ENCODE measurements at places on chromosomes 6 and 20.

GRCh38 chr6:33344701-33345697 is 27.5 kb upstream of the ZBTB22 start:
- peak; percentile 47 for DNase-seq

DNA sequence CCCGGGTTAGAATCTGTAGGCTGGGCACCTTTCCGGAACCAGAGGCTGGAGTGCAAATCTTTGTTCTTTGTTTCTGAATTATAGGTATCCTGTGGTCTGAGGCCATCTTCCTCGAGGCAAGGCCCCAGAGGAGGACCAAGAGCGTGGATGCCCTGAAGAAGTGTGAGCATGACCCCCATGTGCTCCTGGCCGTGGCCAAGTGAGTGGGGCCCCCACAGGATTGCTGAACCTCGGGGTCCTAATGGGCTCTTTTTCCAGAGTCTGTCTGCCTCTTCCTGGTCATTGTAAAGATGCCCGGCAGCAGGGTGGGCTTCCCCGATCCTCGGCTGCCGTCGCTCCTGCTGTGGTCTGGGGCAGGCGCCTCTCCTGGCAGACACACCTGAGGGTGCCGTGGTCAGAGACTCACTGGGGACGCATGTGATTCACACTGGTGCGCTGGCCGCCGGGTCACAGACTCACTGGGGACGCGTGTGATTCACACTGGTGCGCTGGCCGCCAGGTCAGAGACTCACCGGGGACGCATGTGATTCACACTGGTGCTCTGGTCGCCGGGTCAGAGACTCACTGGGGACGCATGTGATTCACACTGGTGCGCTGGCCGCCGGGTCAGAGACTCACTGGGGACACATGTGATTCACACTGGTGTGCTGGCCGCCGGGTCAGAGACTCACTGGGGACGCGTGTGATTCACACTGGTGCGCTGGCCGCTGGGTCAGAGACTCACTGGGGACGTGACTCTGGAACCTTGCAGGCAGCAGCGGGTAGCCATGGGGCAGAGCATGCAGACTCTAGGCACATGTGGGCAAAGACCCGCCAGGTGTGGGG is 6.5 kb upstream of the C20orf204 start:
- no peak for DNase-seq

DNA sequence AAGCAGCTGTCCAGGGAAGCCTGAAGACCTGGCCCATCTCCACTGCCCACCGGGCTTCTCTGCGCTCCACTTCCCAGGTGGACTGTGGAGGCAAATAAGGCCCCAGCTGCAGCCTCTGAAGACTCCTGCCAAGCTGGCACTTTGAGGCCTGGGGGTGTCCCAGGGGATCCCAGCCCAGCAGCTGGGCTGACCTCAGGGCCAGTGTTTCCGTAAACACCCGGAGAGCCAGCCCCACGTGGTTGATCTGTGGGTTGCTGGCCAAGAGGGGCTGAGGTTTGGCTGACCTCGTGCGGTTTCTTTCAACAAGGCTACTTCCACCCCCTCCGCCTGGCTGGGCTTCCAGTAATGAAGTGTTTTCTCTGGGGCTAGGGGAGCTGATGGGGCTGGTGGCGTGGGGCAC is 12.4 kb upstream of the CCN5 start:
- DNase-seq: peak; percentile 67

DNA sequence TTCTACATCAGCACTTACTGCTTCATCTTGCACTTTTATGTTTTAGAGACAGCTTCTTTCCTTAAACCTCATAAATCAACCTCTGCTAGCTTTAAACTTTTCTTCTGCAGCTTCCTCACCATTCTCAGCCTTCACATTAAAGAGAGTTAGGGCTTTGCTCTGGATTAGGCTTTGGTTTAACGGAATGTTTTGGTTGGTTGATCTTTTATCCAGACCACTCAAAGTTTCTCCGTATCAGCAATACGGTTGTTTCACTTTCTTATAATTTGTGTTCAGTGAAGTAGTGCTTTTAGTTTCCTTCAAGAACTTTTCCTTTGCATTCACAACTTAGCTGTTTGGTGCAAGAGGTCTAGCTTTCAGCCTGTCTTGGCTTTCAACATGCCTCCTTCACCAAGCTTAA is 40.4 kb downstream of the DNAAF9 start:
- no peak for DNase-seq

DNA sequence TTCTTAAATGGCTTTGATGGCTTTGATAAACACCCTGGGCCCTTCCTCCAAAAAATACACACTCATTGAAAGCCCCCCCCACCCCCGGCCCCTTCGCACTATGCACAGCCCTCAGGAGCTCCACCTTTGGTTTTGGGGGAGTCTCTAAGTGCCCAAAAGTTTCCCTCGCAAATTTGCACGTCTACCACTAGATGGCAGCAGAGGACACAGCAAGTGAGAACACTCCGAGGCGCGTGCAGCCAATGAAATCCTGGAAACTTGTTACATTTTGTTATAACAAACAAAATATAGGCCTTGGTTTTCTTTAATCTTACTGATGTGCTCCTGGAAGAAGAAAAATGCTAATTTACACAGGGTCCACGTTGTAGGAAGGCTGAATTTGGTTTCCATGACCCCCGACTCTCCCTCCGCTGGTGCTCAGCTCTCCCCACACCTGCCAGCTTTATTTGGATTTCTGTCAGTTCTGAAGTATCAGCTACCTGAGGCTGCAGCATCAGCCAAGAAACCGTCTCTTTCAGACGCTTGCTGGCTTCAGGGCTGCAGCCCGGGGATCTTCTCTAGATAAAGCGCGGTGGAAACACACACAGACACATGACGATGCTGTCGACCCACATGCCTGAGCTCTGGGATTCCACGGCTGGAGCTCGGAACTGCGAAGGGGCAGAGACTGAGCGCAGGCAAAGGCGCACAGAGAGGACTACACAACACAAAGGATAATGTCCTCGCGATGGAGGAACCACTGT is 148.3 kb upstream of the RPS6KA2 start:
- DNase-seq: peak; percentile 39

DNA sequence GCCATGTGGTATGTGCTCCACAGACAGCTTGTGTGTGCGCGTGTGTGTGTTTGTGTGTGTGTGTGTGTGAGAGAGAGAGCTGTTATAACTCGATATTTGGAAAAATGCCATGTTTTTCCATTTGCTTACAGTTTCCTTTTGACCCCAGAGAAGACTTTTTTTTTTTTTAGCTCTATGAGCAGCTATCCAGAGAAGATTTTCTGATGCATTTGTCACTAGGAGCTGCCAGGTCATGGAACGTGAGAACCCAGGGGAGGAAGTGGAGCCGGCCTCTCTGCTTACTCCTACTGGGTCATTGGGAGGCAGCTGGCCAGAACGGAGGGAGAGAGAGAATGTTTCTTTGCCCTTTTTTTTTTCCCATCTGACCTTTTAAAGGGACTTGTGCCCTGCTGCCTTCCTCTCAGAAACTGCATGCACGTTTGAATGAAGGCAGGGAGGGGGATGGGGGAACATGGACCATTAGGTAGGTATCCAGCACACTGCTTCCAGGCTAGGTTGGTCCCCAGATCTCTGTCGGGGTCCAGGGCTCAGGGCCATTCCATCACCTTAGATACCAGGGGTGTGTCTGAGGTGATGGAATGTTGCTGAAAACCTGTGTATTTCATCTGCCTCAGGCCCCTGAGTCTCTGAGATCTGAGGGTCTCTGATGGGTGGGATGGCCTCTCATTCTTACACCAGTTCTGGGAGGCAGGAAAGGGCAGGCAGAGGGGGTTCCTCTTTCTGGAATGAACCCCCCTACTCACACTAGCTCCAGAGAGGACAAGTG is 11.2 kb upstream of the MRPS18A start:
- peak; percentile 28 for DNase-seq

Measured in RCC 7860 (cell line).